ENCODE measurements at places on chromosomes 6 and 20. TPM values are rescaled to one million over a fixed set of nuclear protein-coding genes. Genes with fewer than 3 reads are reported as not detected.

- no peak for DNase-seq
Measured at GRCh38 chr6:132820629-132821381, 6.4 kb downstream of the RPS12 start.

GRCh38 chr20:46117704-46118467 lies at the start of gene CD40:
TSS of gene CD40 (plus strand) at chr20:46118314. CDS start at chr20:46118344, 30 bp downstream.
- peak; percentile 88 for DNase-seq

DNA sequence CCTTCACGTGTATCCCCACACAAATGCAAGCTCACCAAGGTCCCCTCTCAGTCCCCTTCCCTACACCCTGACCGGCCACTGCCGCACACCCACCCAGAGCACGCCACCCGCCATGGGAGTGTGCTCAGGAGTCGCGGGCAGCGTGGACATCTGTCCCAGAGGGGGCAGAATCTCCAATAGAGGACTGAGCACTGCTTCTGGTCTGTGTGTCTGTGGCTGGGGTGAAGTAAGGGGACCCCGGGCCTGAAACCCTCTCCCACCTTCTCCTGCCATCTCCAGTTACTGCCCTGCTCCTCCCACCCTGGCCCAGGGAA lies 8.3 kb downstream of the MYL9 start:
- no peak for DNase-seq

Gene RNF144B
- polyA plus RNA-seq = 6.1 TPM

GRCh38 chr6:142355520-142356174 lies 53.8 kb downstream of the ADGRG6 start:
- DNase-seq = no peak

DNA sequence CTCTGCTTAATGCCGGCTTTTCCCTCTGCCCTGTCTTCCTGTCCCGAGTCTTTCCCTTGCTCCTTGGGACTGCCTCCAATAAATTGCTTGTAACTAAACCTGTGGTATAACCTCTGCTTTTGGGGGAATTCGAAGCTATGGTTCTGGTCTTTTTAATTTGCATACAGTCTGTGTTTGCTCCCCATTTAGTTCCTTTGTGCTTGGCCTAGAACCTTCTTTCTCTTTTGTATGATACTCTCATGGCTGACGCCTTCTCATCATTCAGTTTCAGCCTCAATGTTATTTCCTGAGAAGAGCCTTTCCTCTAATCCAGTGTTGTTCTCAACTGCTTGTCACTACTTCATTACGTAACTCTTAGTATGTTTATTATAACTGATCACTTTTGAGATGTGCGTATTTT lies 248.0 kb downstream of the PHF3 start:
- no peak for DNase-seq

DNA sequence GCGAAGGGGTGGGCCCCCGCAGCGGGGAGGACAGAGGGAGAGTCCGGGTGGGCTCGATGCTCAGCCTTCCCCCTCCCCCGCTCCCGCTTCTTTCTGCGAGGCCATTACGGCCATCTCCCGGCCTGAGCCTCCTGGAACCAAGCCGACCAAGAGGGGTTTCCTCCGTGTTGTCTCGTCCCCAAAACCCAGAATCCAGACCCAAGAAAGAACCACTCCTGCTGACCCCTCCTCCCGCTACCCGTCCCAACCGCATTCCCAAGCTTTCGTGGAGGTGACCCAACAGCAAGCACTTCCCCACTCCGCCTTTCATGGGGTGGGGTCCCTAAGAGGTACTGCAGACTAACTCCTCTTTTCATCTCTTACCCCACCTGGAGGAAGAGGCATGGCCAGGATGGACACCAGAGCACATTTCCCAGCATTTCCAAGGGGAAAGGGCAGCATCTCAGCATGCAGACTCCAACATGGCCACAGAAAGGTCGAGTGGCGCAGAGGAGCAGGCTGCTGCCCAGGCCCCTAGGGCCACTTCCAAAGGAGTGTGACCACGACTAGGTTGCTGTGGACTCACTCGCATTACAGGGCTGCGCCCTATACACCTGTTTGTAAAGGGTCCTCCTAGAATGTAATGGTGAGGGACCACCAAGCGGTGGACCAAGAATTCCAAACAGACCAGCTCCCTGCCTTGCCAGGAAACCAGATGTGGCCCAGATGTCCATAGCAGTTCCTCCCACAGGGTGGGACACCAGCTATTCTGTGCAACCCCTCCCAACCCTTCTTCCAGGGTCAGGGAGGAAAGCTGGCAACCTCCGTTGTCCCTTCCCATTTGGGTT lies 53.4 kb downstream of the MRPL14 start:
- DNase-seq = no peak

GRCh38 chr20:53943522-53944291 lies 126.7 kb downstream of the BCAS1 start:
- DNase-seq = no peak

- no peak for DNase-seq
Measured at GRCh38 chr6:132952031-132952867, 137.9 kb downstream of the RPS12 start.

GRCh38 chr6:99013145-99013544 lies 65.4 kb upstream of the FBXL4 start:
- no peak for DNase-seq

Gene TMC2
- not detected for polyA plus RNA-seq

GRCh38 chr20:14453259-14453658 lies 115.8 kb upstream of the FLRT3 start:
- no peak for DNase-seq

DNA sequence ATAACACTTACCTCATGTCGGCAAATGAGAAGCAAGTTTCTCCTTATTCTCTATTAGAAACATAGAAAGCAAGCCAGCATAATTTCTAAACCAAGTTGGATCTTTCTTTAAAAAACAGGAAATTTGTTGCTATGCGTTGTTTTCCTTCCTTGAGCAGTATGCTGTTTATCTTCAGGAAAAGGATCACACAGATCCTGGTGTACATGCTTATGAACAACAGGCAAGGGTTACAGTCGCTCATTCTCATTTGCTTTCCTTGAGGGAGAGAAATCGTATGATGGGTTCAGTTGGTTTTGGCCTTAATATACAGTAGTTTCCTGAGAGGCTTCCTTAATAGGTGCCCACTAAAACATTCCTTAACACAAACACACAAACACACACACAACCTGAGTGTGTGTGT lies 118.8 kb downstream of the FYN start:
- no peak for DNase-seq

DNA sequence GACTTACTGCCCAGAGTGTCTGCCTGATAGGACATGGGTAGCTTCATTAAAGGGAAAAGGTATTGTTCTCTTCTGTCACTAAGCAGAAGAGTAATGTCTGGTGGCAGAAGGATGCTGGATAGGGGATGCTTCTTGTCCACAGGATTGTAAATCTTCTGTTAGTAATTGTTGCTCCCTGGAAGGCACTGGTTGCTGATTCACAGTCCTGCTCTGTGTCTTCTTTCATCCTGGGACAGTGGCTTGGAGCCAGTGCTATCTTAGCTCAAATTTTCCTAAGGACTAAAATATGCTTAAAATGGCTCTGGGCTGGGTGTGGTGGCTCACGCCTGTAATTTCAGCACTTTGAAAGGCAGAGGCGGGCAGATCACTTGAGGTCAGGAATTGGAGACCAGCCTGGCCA lies 48.0 kb downstream of the SYTL3 start:
- no peak for DNase-seq

DNA sequence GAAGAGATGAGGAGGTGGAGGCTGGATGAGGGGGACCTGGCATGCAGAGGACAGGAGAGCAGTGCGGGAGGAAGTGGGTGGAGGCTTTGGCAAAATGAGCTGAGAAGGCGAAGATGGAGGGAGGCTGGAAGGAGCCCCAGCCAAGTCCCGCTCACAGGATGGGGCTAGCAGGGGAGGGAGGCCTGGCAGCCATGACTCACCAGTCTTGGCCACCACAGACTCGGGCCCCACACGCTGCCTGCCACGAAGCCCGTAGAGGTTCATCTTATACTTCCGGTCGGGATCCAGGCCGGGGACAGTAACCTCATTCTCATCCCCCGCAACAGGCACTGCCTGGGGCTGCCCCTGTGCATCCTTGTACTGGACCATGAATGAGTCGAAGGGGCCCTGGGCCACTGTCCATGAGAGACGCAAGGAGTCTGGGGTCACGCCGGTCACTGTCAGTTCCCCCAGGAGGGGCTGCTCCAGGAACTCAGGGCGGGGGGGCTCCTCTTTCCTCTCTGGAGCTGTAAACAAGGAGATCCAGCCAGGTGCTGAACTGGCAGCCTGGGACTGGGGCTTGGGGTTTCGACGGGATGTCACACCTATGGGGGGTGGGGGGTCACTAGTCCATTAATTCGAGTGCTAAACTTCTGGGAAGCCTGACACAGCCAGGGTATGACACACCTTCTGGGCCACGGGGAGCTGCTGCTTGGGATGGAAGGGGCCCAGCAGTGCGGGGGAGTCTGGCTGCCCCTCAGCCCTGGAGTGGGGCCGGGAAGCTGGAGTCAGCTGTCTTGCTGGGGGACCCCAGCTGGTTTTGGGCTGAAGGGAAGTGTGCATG lies 27.8 kb downstream of the TNXB start:
- peak; percentile 64 for DNase-seq

Gene TUBB2B
- 0.59 TPM for polyA plus RNA-seq

Gene RFX6
- not detected for polyA plus RNA-seq

DNA sequence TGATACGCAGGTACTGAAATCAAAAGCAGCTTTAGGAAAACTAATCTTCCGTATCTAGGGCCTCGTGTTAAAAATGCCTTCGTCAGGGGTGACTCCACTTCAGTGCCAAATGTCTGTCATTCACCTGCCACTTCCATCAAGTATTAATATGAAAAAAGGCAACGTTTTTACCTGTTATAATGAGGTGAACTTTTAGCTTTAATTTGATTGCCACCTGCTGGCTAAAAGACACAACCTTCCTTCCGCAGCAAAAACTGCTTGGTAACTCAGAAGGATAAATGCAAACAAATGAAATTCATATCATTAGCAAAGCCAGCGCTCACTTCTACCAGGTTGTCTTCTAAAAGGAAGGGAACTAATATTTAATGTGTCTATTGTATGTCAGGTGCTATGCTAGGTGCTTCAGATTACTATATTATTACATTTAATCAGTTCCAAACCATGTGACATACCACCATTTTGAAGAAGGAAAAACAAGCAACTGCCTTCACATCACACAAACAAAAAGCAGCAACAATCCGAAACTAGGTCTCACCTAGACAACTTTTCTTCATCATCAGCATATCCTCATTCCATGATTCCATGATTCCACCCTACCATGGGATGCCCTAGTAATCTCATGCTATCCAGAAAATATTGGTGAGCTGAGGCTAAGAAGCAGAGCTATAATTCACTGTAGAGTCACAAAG lies 20.6 kb upstream of the ARHGAP18 start:
- no peak for DNase-seq

GRCh38 chr20:34538671-34539123 lies 19.8 kb upstream of the MAP1LC3A start:
- DNase-seq = no peak

DNA sequence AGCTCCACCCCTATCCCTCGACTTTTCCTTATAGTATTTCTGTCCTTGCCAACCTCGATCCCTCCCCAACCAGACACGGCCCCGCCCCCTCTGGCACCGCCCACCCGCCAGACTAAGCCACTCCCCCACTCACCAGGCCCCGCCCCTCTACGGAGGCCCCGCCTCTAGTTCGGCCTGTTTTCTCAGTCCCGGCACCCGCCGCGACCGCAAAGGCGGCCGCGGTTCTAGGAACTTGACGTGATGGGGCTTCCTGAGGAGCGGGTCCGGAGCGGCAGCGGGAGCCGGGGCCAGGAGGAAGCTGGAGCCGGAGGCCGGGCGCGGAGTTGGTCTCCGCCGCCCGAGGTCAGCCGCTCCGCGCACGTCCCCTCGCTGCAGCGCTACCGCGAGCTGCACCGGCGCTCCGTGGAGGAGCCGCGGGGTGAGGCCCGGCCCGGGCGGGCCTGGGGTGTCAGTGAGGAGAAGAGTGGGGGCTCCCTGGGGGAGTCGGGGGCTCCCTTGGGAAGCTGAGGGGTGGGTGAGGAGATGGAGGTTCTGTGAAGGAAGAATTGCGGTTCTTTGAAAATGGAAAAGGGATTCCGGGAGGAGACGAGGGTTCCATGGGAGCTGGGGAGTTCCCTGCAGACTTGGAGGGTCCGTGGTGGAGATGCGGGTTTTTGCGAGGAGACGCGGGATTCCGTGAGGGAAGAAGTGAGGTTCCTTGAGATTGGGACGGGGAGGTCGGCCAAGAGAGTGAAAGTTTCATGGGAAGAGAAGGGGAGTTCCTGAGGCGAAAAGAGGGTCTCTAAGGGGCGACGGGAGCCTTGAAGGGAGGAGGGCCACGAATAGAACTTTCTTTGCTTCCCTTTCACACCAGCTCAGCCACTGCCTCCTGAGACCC lies at the start of gene ACSS2:
TSS of gene ACSS2 (plus strand) at position 207 of the 877 bp plus-strand sequence. CDS start at position 241, 34 bp downstream.
- peak; percentile 99 for DNase-seq

- DNase-seq = peak; percentile 82
Measured at GRCh38 chr6:108782179-108783041, 65.8 kb upstream of the ARMC2 start.

Gene OR2H1
- not detected for polyA plus RNA-seq

DNA sequence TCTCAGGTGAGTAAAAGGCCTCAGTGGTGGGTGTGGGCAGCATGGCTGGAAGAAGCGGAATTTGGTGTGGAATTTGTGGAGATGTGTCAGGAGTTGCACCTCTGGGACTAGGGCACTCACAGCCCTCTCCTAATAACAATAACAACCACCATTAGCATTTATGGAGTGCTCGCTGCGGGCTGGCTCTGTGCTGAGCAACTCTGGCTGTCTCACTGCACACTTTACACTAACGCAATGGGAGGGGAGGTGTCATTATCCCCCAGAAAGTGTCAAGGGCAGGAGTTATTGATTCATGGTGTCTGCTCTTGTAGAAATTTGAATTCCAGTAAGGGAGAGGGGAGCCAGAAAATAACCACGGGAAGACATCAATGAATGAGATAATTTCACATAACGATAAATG lies 22.7 kb upstream of the SCRT2 start:
- DNase-seq = no peak

Gene NELFE
- 36.5 TPM for polyA plus RNA-seq

DNA sequence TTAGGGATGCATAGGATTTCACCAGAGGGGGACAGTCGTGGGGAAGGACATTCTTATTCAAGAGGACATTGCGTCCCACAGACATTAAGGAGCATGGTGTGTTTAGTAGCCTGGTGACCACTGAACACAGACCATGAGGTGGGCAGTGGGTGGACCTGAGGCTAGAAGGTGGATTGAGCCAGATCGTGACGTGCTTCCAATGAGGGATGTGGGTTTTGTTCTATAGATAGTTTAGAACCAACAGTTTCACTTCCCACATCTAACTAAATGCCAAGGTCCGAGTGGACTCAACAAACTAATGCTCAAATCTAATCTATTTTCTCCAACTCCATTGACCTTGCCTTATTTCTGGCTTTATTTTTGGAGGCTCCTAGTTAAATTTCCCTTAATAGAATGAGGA lies 58.5 kb downstream of the OGFRL1 start:
- DNase-seq = no peak

Gene SLC35B3
- polyA plus RNA-seq = 6.4 TPM

- no peak for DNase-seq
Measured at GRCh38 chr6:170405311-170405975, 98.9 kb downstream of the FAM120B start.

Gene ACSS1
- polyA plus RNA-seq = 62.2 TPM

Measured in heart right ventricle (tissue), 16 donors.